ENCODE measurements at places on chromosomes 6 and 20.

- DNase-seq, result no peak
Measured at GRCh38 chr6:154534531-154534930, 24.0 kb upstream of the CNKSR3 start.

DNA sequence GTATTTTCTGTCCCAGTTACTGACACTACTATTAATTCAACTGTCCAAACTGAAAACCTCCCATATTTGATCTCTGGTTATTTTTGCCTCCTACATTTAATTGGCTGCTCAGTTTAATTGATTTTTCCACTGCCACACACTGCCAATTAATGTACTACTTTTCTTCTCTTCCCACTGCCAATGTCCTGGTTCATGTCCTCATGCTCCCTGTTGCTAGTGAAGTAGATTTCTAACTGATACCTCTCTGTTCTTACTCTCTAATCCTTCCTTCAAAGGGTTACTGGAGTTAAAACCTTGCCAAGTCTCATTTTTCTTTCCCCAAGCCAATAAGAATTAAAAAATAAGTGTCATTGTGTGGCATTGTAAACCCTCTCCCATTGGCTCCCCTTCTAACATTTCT is 440.6 kb upstream of the JAG1 start:
- no peak for DNase-seq

- no peak for DNase-seq
Measured at GRCh38 chr6:128284128-128284527, 236.3 kb downstream of the PTPRK start.

DNA sequence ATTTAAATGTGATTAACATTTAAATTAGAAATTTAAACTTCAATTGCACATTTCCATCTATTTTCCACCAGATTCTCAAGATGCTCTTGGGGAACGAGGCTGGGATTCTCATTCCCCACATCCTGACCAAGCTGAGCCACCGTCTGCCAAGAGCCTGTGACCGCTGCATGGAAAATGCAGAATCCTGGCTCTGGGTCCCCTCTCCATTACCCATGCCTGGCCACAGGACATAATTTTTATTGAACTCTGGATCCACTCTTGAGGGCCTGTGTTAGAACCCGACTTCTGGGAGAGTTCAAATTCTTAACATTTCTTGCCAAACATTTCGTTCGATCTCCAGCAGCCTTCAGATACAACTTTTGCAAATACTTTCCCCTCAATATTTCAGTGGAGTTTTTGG is 201.6 kb upstream of the SNX9 start:
- DNase-seq, result no peak

DNA sequence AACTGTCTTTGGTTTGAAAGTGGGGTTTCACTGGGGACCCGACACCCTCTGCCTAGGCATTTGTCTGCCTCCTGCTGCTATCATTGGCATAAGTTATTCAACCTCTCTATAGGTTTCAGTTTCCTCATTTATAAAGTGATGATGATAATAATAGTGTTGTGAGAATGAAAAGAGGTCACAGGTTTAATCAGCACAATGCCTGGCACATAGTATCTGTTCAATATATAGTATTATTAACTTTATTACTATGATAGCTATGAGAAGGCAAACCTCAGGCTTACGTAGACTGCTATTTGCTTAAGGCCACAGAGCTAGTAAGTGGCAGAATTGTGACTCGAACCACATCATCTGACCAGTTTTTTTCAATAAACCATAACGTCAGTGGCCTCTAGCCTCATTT is 256.8 kb downstream of the CDKAL1 start:
- no peak for DNase-seq

DNA sequence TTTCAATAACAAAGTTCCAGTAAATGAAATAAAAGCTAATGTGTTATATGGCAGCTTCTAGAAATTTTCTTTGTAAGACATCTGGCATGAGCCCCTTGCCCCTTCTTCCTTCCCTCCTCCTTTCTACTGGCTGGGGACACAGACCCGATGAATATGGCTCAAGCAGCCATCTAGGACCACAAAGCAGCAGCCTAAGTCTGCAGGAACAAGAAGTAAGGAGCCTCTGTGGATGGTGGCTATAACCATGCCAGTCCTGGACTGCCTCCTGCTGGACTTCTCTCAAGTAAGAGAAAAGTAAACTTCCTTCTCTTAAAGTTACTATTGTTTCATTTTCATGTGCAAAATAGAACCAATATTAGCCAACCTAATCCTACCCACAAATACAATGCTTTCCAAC is 114.9 kb upstream of the DST start:
- no peak for DNase-seq

DNA sequence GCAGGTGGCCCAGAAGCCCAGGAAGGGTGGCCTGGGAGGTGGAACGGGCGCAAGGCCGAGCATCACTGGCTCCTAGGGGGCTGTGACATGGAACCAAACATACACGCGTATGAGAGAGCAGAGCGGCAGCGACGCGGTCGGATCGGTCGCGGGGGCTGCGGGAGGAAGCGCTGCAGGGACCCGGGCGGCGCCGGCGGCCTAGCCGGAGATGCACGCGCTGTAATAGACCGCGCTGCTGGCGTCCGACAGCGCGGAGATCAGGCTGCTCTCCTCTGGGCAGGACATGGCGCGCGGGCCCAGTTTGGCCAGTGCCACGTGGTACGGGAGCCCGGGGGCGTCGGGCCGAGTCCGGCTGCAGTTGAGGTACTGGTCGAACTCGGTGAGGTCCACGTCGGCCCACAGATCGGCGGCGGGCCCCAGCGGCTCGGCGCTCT is 1.5 kb downstream of the SOX18 start:
- no peak for DNase-seq

DNA sequence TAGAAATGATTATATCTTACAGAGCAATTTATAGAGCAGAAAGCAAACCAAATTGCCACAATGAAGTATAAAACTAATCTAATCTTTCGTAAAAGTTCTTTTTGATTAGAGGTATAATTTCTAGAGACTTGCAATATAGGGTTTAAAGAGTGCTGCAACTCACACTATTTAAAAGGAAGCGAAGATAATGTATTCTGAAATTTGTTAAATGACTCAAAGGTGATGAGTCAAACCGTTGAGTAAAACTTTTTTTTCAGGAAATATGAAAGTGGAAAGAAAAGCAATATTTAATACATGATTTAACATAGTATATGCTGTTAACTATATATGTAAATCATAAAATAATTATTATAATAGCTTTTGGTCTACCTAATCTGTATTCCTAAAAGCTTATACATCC is 133.6 kb downstream of the SYNE1 start:
- no peak for DNase-seq

DNA sequence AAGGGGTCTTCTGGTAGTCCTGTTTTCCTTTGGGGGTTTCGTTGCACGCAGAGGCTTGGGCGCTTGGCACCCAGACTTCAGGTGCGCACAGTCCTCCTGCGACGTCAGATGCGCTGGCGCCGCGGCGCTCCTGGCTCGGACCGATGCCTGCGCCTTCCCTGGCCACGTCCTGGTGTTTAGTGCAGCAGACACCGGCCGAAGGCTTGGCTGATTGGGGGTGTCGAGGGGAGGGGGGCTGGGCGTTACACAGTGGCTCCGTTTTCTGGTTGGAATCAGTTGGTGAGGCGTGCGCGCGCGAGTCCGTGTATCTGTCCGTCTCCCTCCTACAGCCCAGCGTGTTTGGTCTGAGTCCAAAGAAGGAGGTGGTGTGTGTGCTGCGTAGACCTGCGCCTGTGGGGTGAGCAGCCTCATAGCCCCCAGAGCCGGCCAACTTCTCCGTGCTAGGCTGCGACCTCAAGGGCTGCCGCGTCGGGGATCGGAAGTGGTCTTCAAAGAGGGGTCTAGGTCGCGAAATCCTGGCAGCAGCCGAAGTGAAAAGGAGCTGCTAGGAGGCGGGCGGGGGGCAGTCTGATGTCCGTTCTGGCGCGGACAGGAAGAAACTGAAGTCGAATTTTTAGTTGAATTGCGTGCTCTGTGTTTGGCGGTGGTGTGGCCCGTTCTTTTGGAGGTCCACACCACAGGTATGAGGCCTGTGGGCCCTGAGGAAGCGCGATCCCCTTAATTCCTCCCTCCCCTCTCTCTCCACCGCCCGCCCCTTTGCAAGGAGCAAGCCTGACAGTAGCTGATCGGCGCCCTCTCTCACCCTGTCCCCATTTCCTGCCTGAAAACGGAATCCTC is 1.5 kb downstream of the SYNDIG1 start:
- no peak for DNase-seq

- no peak for DNase-seq
Measured at GRCh38 chr6:45619211-45619760, 241.6 kb upstream of the SUPT3H start.

DNA sequence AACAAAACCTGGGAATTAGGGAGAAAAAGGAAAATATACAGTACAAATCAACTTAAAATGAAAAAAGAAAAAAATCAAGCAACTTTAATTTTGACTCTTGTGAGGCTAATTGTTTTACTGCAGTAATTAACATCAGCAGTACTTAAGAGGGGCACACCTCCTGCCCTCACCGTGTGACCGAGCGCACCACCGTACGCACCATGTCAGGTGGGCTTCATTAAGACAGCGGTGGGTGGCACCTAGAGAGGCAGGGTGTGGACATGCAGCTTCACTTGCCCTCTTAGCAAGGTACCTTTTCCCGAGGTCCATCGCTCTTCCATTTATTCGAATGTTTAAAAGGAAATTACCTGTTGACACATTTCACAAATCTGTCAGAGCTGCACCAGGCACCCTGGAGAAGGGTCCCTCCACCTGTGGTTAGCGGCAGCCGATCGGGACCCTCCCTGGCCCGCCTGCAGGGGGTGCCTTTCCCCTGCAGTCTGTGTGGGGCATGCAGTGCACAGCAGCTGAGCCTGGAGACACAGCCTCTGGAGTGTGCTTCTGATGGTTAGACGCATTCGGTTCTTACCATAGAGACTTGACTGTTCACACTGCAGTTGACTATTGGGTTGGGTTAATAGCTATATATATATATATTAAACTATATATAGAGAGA is 184.1 kb downstream of the TMEM242 start:
- no peak for DNase-seq

- DNase-seq, result peak; percentile 54
Measured at GRCh38 chr6:113994934-113995342, 24.0 kb upstream of the HDAC2 start.

- no peak for DNase-seq
Measured at GRCh38 chr6:30862156-30862875, 22.0 kb upstream of the DDR1 start.

GRCh38 chr6:169557887-169558286 is 143.9 kb downstream of the WDR27 start:
- no peak for DNase-seq

GRCh38 chr6:142339113-142339512 is 37.3 kb downstream of the ADGRG6 start:
- DNase-seq, result no peak

DNA sequence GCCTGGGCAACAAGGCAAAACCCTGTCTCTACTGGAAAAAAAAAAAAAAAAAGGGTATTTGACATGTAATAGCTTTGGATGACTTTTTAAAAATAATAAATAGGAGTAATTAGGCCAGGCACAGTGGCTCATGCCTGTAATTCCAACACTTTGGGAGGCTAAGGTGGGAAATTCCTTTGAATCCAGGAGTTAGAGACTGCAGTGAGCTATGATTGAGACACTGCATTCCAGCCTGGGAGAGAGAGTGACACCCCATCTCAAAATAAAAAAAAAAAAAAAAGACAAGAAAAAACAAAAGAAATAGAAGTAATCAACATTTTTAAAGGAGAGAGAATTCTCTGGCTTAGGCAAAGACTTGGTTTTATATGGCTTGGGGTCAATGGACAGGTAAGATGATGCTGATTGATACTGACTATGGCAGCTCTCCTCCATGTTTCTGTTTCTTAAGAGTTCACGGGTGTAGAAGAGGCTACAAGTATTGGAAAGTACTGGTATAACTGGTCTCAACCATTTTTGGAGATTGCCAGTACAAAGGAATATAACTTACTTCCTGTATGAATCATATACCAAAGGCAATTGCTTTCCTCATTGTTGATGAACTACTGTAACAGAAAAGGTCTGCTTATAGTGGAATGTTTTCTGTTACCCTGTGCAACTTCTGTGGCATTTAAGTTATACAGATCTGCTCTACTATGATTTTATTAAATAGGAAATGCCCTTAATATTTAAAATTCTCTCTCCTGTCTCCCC is 10.1 kb downstream of the MAP3K5 start:
- no peak for DNase-seq

GRCh38 chr20:35575958-35576357 is 34.1 kb downstream of the ERGIC3 start:
- DNase-seq, result no peak

GRCh38 chr6:116003668-116004067 is 57.0 kb downstream of the FRK start:
- DNase-seq, result no peak

- DNase-seq, result no peak
Measured at GRCh38 chr6:105868823-105869460, 217.2 kb upstream of the PRDM1 start.

DNA sequence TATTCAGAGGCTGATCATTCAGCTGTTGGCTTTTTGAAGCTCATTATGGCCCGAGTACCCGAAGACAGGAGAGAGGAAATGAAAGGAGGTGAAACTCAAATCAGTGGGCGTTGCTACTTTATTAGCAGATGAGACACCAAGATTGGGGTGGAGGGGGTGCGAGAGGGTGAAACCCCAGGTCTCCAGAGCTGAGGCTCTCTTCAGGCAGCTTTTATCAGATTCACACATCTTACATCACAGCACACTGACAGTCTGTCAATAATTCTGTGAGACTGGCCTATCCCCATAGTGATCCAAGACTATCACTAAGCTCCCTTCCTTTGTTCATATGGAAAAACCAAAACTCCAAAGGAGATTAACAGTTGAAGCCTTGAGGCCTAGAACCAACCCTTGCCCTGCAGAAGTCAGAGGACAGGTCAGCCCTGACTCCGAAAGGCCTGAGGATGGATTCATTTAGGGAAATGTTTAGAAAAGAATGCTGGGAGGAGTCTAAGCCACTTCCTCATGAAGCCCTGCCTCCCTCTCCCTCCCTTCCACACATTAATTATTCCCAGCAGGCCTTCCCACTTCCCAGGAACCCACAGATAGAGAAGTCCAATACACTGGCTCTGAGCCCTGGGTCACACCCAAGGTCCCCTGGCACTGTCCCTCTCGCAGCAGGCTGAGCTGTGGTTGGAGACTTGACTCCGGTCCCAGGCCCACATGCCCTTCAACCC is 23.2 kb downstream of the TRERF1 start:
- no peak for DNase-seq

- no peak for DNase-seq
Measured at GRCh38 chr6:17022604-17023003, 79.2 kb upstream of the STMND1 start.

- no peak for DNase-seq
Measured at GRCh38 chr6:10719296-10719963, 3.4 kb upstream of the TMEM14C start.

DNA sequence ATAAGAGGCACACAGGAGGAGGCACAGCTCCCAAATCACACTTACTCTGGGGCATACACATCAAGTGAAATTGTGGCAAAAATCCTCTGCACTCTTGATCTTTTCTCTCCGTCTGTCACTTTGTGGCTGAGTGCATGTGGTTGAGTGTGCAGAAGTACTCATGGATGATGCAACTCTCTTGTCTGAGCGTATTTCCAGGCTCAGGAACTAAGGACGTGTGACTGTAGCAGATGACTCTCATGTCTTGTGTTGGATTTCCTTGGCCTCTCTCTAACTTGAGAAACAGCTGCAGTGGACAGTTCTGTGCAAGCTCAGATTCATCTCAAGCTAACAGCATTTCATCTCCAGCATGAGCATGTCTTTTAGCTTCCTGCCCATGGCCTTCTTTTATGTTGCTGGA is 245.4 kb upstream of the FLRT3 start:
- no peak for DNase-seq

GRCh38 chr6:22253955-22254655 is 42.7 kb downstream of the PRL start:
- DNase-seq, result no peak

- no peak for DNase-seq
Measured at GRCh38 chr6:31822036-31822821, 5.3 kb upstream of the HSPA1B start.

- DNase-seq, result no peak
Measured at GRCh38 chr6:13331516-13332348, 3.4 kb upstream of the TBC1D7 start.

Data from BJ (cell line).